ENCODE measurements at places on chromosomes 4 and X.

DNA sequence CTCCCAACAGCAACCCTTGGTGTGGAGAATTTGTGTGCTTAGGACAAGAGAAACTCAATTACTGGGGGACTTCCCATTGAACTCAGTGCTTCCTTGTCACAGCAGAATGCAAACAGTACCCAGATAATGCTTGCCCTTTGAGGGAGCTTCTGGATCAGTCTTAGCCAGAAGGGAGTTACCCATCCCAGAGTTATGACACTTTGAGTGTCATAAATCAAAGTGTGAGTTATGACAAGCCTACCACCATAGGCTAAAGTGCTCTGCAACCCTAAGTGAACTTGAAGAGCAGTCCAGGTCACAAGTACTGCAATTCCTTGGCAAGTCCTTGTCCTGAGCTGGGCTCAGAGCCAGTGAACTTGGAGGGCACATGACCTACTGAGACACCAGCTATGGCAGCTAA is 1513.9 kb upstream of the PCDH10 start:
- no peak for DNase-seq

- no peak for DNase-seq
Observed at GRCh38 chr4:173478201-173478912, 51.7 kb downstream of the HAND2 start.

DNA sequence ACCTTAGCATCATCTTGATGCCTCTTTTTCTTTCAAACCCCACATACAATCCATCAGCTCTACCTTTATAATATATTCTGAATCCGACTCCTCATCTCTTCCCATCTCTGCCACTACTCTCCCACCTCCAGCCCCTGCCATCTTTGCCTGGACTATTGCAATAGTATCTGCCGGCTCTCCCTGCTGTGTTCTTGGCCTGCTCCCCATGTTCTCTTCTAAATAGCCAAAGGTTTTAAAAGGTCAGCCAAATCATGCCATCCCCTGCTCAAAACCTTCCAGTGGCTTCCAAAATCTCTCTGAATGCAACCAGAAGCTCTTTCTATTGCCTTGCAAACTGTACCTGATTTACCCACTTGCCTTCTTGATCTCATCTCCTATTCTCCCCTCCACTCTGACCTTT is 266.0 kb downstream of the PTTG2 start:
- DNase-seq: no peak

GRCh38 chrX:123964156-123964834 is 2.8 kb downstream of the STAG2 start:
- no peak for DNase-seq

GRCh38 chr4:119048446-119048845 is 87.2 kb upstream of the MYOZ2 start:
- DNase-seq: no peak

- DNase-seq: no peak
Observed at GRCh38 chr4:169270810-169271691, at the start of gene SH3RF1. TSS of gene SH3RF1 (minus strand) at chr4:169270956. CDS start at chr4:169269212, 1,744 bp downstream.

DNA sequence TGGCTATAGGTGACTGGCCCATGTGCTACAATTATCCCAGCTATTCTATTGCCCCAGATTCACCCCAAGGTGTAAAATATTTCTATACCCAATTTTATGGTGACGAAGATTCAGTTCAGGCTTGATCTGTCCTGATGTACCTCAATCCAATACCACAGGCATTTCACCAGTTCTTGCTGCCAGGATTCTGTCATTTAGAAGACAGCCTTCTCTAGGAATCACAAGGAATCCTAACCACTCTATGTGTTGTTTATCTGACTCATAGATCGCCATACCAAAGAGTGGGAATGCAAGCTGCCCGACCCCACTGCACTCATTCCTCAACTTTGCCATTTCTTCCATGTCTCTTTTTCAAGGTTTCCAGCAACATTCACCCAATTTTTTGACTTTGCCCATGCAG is 355.0 kb upstream of the EMCN start:
- no peak for DNase-seq

DNA sequence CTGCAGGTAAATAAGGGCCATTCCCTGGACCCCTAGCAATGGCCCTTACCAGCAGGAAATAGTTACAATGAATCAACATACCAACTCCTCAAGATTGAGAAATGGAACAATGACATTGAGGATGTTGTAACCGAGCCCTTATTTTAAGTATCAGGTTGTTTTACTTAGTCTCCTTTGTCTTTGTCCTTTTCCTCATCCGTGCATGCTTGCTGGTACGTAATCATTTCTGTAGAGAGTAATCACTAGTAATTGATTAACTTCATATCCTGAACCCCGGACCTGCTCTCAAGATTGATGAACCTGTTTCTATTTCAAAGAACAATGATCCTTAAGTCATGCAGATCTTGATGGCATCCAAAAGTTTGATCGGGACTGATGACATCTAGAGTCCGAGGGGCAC is 98.6 kb upstream of the LANCL3 start:
- no peak for DNase-seq

- no peak for DNase-seq
Observed at GRCh38 chr4:46870411-46870810, 38.6 kb downstream of the COX7B2 start.

- DNase-seq: peak; percentile 30
Observed at GRCh38 chr4:183256756-183257385, 63.2 kb downstream of the CLDN22 start.

DNA sequence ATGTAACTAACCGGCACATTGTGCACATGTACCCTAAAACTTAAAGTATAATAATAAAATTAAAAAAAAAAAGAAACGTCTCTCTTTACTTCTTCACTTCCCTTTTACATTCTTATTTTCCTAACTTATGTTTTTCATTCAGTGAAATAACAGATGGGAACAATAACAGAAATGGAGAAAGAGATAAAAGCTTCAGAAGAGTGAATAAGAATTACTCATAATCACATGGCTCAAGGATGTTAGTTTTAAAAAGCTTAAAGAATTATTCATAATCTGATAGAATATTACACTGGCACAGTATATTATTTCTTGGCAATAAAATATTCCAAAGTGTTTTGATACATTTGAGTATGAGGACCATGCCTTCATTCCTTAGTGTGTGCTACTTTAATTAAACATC is 175.6 kb downstream of the COL25A1 start:
- DNase-seq: no peak

DNA sequence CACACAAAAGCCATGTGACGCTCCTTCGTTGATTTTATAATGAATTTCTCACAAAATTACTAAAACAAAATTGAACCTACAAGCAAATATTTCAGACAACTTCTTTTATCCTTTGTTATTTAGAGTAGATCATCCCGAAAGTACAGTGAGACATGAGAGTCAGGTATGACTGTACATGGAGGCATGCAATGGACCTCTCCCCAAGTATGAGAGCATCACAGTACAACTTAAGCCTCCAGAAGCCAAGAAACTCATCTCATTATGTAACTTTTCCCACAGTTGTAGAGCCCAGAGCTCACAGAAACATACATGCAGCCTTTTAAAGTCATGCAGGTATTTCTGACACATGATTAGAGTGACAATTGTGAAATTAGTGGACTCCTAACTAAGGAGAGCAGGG is 167.7 kb downstream of the PAPSS1 start:
- DNase-seq: no peak

DNA sequence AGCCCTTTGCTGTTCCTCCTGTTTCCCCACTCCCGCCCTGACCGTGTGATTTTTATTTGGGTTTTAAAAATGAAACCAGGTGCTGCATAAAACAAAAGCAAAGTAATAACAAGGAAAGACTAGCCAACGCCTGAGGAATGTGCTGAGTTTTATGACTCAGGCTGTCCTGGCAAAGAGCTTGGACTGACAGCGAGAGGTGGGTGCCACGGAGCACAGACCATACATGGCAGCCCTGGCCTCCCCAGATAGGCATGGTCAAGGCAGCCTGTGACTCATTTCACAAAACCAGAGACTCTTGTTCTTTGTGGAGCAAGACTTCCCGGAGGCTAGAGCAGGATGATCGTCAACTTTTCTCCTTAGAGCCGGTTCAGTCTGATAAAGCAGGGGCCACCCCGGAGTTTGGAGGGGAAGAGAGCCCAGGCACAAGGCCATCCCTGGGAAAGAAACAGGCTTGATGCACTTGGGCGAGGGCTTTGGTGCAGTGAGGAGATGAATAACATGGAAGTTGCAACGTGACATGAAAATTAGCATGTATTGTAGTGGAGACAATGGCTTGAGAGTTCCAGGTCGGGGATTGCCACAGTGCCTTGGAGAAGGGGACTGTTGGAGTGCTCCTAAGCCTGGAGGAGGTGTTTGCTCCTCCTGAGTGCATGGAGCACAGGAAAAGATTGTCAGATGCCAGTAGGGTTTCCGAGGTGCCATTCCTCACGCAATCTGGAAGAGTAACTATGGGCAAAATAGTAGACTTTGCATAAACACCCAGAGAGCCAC is 54.8 kb downstream of the C4orf51 start:
- DNase-seq: no peak

DNA sequence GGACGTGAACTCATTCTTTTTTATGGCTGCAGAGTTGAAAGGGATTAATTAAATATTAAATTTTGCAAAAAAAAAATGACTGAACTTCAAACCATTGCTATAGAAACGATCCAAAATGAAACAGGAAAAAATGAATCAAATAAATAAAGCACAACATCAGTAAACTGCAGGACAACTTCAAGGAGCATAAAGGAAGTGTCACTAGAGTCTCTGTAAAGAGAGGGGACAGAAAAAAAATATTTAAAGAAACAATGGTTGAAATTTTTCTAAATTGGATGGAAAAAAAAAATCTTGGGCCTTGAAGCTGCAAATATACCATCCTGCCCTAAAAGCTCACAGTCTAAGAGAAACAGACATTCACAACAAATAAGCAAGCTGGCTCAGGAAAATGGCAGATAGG is 339.3 kb upstream of the INTU start:
- DNase-seq: no peak

GRCh38 chrX:64377753-64378152 is 17.5 kb downstream of the MTMR8 start:
- DNase-seq: no peak

DNA sequence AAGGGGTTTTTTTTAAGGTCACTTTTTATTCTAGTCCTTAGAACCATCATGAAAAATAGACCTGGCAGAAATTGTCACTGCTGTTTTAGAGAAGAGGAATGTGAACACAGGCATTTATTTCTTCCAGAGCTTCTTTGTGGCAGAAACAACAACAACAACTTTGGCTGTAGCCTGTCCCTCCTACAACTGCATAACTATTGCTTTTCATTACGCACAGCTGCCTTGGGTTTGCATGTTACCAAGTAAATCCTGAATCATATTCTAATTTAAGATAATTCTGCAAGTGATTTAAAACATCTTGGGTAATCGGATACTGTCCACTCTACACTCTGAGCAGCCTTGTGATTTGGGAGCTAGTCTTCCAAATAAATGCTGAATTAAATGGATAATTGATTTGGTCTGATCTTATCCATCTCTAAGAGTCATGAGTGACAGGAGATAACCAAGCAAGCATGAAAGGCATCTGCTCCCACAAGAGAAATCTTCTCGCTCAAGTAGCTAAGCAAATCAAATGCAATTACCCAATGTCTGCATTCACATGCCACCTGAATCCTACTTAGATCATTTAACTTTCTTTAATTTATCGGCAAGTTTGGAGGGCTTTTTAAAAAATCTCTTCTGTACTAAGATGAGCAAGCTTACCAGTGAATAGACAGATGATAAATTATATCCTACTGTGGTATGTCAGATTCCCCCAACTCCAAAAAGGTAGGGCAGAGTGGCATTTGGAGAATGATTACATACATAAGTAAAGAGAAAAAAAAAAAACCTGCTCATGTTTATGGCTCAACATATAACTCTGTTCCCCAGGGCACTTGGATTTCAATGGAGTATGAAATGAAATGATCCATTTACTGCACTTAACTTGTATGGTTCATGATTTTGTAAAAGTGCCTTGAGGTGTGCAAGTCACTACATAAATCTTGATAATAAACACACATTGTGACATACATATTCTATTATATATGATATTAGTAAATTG is 73.6 kb downstream of the EGF start:
- no peak for DNase-seq

DNA sequence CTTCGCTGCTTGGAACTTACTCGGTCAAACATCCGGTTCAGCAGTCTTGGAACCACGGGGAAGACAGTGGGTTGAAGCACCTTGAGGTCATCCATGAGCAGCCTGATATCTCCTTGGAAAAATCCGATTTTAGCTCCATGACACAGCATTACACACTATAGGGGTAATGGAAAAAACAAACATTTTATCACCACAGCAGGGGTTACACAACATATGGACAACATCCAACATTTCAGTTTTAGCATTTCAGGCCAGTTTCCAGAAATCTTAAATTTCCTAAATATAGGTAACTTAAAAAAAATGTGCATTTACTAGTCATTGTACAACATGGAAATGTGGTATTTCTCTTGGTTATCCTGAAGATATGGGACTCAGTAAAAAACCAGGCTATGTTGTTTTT is 34.4 kb upstream of the CENPU start:
- DNase-seq: no peak

GRCh38 chr4:6840062-6840976 is 57.8 kb downstream of the KIAA0232 start:
- DNase-seq: no peak

DNA sequence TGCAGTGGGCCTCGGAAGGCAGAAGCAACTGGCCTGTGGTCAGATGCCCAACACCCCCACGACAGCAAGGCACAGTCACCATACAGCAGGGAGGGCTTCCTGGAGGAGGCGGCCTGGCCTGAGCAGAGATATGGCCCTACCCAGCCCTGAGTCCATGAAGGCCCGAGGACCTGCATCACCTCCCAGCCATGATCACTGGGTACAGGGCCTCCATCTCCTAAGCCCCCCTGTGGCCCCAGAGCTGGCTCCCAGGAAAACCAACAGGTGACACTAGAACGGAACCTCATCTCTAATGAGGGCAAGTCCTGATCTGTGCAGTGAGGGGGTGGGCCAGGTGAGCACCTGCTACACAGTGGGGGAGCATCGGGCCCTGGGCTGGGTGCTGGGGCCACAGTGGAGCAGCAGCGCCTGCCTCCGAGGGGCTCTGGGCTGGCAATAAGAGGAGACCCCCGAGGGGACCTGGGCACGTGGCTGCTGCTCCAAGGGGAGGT is 26.2 kb upstream of the MXD4 start:
- no peak for DNase-seq

- no peak for DNase-seq
Observed at GRCh38 chr4:71669291-71669690, 114.6 kb downstream of the GC start.

GRCh38 chrX:23631136-23631535 is 36.2 kb upstream of the PRDX4 start:
- no peak for DNase-seq
